ENCODE measurements at places on chromosomes 2 and 18.

GRCh38 chr2:179790235-179791217 is 70.9 kb downstream of the ZNF385B start:
- no peak overlapping the region for H3K4me3 ChIP-seq
- H3K27ac ChIP-seq, result no peak overlapping the region
- no peaks in the 10 kb centered on the region for H3K27me3 ChIP-seq

DNA sequence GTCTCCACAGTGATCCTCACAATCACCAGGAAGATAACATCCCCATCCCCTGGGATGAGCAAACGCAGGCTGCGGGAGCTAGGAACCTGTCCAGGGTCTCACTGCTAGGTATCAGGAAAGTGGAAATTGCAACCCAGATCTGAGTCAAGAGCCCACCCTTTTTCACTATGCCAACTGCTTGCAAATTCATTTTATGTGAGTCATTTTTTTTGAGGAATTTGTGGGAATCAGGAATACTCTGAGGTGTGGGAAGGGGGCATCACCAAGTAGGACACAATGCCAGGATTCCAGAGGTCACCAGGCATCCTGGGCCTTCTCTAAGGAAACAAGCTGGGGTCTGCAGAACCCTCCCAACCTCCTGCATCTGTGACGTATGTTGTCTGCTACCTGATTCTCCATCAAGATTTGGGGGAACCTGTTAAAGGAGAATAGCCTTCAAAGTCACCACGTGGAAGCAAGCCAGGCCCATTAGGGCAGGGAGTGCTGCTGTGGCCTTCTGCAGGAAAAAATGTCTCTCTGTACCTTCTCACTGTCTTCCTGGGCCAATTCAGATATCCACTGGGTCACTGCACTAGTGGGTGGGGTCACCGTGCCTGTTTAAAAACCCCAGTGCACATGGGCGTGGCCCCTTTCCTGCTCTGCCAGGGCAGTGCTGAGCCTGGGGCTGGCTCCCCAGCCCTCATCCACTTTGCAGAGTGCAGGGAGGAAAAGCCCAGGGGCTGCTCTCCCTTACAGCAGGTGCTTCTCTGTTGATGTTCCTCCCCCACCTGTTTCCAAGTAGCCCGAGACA is 50.2 kb downstream of the MCFD2 start:
- no peaks in the 10 kb centered on the region for H3K27me3 ChIP-seq
- H3K4me3 ChIP-seq, result no peak overlapping the region
- H3K36me3 ChIP-seq, result no peaks in the 10 kb centered on the region
- H3K4me1 ChIP-seq, result no peaks in the 10 kb centered on the region
- no peak for DNase-seq
- H3K27ac ChIP-seq, result no peak overlapping the region

- H3K4me3 ChIP-seq, result no peak overlapping the region
- H3K27ac ChIP-seq, result no peak overlapping the region
- no peaks in the 10 kb centered on the region for H3K4me1 ChIP-seq
- peak; percentile 61 for DNase-seq
Measured at GRCh38 chr2:13252615-13253014, 535.9 kb downstream of the TRIB2 start.

- peak overlapping the region; percentile 65 for H3K27ac ChIP-seq
- no peaks in the 10 kb centered on the region for H3K27me3 ChIP-seq
- H3K36me3 ChIP-seq, result no peaks in the 10 kb centered on the region
- H3K4me1 ChIP-seq, result peaks cover 19% of the 10 kb centered on the region
- no peak for DNase-seq
Measured at GRCh38 chr2:42030200-42030759, 17.5 kb upstream of the PKDCC start.
